ENCODE measurements at places on chromosomes 1 and 21.

DNA sequence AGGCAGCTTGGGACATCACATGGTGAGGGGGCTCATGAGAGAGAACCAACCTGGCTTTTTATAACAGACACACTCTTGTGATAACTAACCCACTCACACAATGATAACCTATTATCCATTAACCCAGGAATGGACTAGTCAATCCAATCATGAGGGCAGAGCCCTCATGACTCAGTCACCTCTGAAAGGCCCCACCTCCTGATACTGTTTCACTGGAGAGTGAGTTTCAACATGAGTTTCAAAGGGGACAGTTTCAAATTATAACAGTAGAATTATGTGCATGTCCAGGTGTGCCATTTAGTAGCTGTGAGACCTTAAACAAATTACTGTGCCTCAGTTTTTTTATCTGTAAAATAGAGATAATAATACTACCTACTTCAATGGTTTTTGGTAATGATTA is 47.6 kb upstream of the PPP2R5A start:
- DNase-seq: no peak

DNA sequence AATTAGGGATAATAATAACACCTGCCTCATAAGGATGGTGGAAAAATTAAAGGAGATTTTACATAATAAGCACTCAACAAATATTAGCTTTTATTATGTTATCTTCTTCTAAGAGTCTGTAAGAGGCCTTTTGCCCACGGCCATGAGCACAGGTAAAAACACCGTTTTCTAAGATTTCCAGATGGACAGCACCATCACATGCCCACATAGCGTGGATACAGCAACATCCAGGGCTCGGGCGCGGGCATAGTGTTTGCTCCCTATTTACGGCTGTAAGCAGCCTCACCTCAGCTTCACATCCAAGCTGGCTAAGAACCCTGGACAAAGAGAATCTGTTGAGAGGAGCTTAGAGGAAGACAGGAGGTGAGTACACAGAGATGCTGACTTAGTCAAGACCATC is 216.4 kb upstream of the IRF2BP2 start:
- DNase-seq: no peak

DNA sequence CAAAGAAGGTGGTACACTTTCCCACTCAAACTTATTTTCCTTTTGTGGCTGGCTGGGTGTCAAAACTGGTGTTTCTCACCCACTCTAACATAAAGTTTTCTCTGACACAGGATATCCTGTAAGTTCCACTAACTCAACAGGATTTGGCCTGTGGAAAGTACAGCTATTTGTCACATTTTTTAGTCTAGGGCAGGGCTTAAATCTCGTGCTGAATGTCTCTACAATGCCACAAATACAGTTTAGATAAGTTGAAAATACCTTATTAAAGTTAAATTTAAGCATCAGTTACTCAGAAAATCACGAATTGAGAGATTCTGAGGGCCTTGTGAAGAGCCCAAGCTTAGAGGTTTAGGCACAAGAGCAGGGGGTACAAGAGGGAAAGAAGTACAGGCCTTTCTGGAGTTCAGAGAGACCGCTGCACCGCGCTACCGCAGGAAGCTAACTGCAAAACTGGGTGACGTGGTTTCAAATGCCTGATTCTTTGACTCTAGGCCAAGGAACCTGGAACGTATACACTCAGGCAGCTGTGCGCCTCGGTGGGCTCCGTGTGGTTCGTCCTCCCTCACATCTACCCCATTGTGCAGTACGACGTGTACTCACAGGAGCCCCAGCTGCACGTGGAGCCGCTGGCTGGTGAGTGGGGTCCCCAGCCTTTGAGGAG is 23.4 kb upstream of the PWP2 start:
- DNase-seq: peak; percentile 71

- DNase-seq: no peak
Measured at GRCh38 chr1:200351826-200352549, 57.8 kb downstream of the ZNF281 start.
